ENCODE measurements at places on chromosomes 4 and X.

- H3K27me3 ChIP-seq: no peaks in the 10 kb centered on the region
- H3K4me3 ChIP-seq: no peak overlapping the region
- H3K27ac ChIP-seq: no peak overlapping the region
- DNase-seq: no peak
- no peaks in the 10 kb centered on the region for H3K4me1 ChIP-seq
- H3K36me3 ChIP-seq: no peaks in the 10 kb centered on the region
These were observed 25.9 kb downstream of the UNC5C start for GRCh38 chr4:95522682-95523530.

GRCh38 chr4:27248829-27249228 lies 388.2 kb downstream of the STIM2 start:
- H3K27me3 ChIP-seq: no peaks in the 10 kb centered on the region
- no peaks in the 10 kb centered on the region for H3K4me1 ChIP-seq
- H3K4me3 ChIP-seq: no peak overlapping the region
- DNase-seq: no peak

DNA sequence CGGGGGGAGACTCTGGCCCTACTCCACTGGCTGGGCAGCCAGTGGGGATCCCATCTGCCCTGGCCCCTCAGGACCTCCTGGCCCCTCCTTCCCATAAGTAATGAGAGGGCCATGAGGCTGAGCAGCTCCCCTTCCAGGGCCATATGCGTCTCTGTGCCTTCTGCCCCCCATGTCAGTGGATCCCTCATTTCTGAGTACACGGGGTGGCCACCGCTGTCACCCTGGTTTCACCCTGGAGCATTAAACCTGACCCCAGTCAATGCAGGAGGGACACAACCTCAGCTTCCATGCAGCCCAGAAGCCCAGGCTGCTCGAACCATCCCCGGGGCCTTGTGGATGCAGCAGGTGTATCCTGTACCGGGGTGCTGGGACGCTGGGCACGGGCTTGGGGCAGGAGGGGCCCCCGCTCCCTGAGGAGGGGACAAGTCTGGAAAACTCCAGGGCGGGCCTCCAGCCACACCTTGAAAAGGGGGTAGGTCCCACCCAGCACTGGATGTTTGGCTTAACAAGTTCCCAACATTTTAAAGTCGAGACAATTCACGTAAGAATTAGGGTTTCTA lies 24.2 kb downstream of the ATP5ME start:
- H3K27me3 ChIP-seq: peaks cover 4% of the 10 kb centered on the region
- H3K36me3 ChIP-seq: no peaks in the 10 kb centered on the region
- DNase-seq: no peak
- H3K27ac ChIP-seq: no peak overlapping the region

DNA sequence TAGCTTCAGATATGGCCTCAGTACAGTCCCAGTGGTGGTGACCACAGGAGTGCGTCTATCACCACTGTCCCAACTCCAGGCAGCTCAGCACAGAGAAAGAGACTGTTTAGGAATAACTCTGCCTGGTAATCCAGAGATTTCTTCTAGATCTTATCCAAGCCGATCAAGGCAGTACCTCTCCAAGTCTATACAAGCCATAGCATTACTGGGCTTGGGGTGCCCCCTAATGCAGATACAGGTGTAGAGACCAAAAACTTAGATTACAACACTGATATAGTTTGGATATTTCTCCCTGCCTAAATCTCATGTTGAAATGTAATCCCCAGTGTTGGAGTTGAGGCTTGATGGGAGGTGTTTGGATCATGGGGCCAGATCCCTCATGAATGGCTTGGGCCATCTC lies 100.9 kb downstream of the PTCHD1 start:
- no peaks in the 10 kb centered on the region for H3K4me1 ChIP-seq
- no peaks in the 10 kb centered on the region for H3K36me3 ChIP-seq
- no peak overlapping the region for H3K4me3 ChIP-seq
- no peaks in the 10 kb centered on the region for H3K27me3 ChIP-seq

GRCh38 chr4:87657525-87657924 lies 7.4 kb downstream of the DMP1 start:
- peak; percentile 50 for DNase-seq
- H3K36me3 ChIP-seq: no peaks in the 10 kb centered on the region
- no peak overlapping the region for H3K27ac ChIP-seq

GRCh38 chrX:22800360-22800759 lies 199.4 kb upstream of the DDX53 start:
- no peak overlapping the region for H3K4me3 ChIP-seq
- H3K36me3 ChIP-seq: no peaks in the 10 kb centered on the region
- H3K27ac ChIP-seq: no peak overlapping the region
- peak; percentile 70 for DNase-seq
- peaks cover 6% of the 10 kb centered on the region for H3K4me1 ChIP-seq

- H3K4me1 ChIP-seq: no peaks in the 10 kb centered on the region
- no peak for DNase-seq
- H3K36me3 ChIP-seq: no peaks in the 10 kb centered on the region
- H3K27ac ChIP-seq: no peak overlapping the region
These were observed 30.4 kb downstream of the ADH7 start for GRCh38 chr4:99404595-99405287.

GRCh38 chrX:39431893-39432292 lies 630.6 kb downstream of the MID1IP1 start:
- no peaks in the 10 kb centered on the region for H3K4me1 ChIP-seq
- no peaks in the 10 kb centered on the region for H3K36me3 ChIP-seq
- DNase-seq: no peak

- no peaks in the 10 kb centered on the region for H3K27me3 ChIP-seq
- DNase-seq: no peak
- no peaks in the 10 kb centered on the region for H3K4me1 ChIP-seq
- no peak overlapping the region for H3K4me3 ChIP-seq
- no peaks in the 10 kb centered on the region for H3K36me3 ChIP-seq
These were observed 56.6 kb downstream of the BRCC3 start for GRCh38 chrX:155127940-155128339.

DNA sequence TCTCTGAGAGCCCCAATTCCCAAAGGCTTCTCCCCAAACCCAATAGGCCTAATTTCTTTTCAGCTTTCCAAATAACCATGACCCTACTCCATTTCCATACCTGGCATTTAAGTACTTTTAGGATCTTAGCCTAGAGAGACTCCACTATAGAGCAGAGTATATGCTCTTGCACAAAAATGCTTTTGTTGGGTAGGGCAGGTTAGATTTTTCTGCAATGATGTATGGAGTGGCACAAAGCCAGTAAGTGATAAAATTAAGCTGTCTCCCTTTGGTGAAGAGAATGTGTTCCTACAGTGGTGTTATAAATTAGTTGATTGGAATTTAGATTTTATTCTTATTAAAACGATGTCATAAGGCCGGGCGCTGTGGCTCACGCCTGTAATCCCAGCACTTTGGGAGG lies 124.9 kb downstream of the INPP4B start:
- DNase-seq: no peak
- H3K4me1 ChIP-seq: no peaks in the 10 kb centered on the region
- H3K27me3 ChIP-seq: no peaks in the 10 kb centered on the region
- no peak overlapping the region for H3K27ac ChIP-seq
- no peak overlapping the region for H3K4me3 ChIP-seq
- H3K36me3 ChIP-seq: no peaks in the 10 kb centered on the region

- H3K27me3 ChIP-seq: no peaks in the 10 kb centered on the region
- no peak for DNase-seq
- H3K36me3 ChIP-seq: peaks cover 37% of the 10 kb centered on the region
- no peak overlapping the region for H3K4me3 ChIP-seq
- H3K4me1 ChIP-seq: peaks cover 7% of the 10 kb centered on the region
These were observed 34.1 kb downstream of the ADH5 start for GRCh38 chr4:99054428-99054994.

DNA sequence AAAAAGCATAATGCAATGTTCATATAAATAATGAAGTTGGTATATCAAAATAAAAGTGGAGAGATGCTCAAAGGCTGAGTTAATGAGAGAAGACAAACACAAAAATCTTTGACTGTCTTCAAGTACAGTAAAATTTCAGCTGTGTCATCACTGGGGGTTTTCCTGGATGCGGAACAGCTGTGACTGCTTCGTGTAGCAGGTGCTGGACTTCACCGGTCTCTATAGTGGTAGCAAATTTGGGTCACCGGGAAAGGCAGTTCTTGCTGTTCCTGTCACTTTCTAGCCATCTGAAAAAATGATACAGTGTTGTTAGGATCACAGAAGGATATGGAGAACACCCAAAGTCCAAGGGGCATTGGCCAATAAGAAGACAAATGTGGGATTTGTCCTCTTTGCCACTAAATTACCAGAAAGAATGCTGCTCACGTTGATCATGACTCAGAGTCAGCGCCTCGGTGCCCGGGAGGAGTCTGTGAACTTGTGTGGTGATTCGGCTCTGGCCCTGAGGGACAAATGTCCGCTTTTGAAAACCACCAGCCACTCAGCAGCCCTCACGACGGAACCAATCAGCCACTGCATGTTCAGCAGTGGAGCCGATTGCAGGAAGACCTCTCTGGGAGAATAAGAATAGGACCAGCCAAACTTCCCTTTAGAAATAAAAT lies 230.1 kb upstream of the FAT1 start:
- H3K4me1 ChIP-seq: no peaks in the 10 kb centered on the region
- H3K27me3 ChIP-seq: peaks cover 34% of the 10 kb centered on the region
- DNase-seq: no peak

DNA sequence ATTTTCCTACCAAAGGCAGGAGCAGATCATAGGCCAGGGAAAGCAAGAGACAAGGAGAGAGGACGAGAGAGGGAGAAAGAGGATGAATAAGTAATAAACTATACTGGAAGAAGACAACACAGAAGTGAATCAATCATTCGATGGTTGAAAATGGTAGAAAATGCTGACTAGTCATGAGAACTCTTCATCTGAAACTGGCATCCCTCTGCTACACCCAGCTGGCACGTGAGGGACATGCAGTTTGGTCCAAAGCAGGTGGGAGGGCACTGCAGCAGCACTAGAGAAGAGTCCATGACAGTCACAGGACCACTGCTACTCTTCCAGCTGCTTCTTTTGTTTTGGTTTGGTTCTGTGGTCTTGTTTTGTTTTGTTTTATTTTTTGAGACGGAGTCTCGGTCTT lies 74.1 kb downstream of the AFAP1 start:
- DNase-seq: no peak
- H3K4me1 ChIP-seq: peaks cover 25% of the 10 kb centered on the region
- no peaks in the 10 kb centered on the region for H3K27me3 ChIP-seq
- no peaks in the 10 kb centered on the region for H3K36me3 ChIP-seq
- H3K4me3 ChIP-seq: no peak overlapping the region
- H3K27ac ChIP-seq: no peak overlapping the region
